CD4-positive, alpha-beta T cell treated with Interleukin-4 for 4 hours (primary cell): ENCODE measurements at places on chromosomes 4 and X.

DNA sequence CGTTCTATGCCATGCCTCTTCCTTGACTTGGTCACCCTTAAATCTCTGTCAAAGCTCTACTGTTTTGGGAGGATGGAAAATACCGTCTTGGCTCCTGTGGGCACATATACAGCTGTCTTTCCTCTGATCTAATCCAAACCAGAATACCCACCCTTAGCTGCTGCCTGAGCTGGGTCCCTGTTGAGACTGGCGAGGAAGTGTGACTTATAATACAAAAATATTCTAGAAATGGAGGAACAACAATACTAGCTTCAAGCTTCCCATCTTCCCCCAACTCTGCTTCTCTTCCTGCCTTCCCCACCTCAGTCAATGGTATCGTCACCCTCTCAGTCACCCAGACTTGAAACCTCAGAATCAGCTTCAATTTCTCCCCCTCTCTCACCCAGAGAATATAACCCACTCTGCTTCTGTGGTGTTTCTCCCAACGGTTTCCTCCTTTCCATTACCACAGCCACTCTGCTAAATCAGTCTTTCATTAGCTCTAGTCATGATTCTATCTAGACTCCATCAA lies 599 bp upstream of the IL2RG start:
- DNase-seq: peak; percentile 54

DNA sequence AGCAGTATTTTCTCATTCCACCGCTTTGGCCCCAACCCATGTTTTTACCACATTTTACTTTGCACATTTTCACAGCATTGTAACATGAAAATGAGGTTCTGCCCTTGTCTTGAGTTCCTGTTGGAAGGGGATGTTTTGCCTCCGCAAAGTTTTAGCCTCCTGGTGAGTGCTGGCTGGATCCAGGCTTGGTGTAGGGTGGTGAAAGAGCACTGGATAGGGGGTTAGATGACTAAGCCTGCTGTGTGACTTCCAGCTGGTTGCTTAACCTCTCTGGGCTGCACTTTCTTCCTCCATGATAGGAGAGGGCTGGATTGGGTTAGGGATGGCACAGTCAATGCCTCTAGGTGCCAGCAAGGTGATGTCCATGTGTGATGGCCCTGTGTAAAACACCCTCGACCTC lies 28.9 kb downstream of the CYTL1 start:
- no peak for DNase-seq

- DNase-seq: no peak
These were observed 44.4 kb downstream of the TSC22D3 start for GRCh38 chrX:107730991-107731766.

DNA sequence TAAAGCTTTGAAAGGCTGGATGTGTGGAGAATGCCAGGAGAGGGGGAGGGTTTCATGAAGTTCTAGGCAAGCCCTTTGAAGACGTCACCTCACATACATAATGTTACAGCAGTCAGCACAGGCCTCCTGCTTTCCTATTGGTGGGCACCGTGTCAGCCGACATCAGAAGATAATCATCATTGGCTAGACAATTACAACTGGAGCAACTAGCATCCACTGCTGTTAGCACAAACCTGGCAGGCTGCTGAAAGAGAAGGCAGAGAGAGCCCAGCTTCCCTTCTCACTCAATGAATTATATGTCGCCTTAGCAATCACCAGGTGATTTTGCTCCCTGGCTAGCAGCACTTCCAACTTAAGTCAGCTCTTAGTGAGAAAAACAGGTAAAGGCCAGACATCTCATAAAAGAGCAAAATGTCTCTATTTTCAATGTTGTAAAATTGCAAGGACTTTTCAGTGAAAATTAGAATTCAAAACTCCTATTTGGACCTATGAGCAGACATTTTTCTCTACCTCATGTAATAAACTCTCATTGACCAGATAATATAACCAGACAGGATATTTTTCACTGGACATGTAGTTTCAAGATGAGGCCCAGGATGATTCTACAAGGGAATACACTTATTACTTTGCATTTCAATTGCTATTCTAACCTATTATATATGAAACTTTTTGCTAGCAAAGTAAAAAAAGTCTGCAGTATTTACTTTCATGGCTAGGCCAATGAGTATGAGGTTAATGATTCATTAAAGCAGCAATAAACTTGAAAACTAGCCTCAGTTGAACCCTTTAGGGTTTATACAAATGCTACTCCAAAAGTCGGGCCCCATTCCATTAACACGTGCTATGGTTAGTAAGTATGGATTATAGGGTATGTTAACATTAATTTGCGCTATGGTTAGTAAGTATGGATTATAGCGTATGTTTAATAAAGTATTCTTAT lies 4.3 kb downstream of the ELOVL6 start:
- DNase-seq: peak; percentile 87

GRCh38 chr4:169151671-169152070 lies 119.1 kb downstream of the SH3RF1 start:
- DNase-seq: no peak
